ENCODE measurements at places on chromosomes 2 and 18.

- no peak for DNase-seq
These were observed 39.4 kb downstream of the HRH4 start for GRCh38 chr18:24499814-24500213.

DNA sequence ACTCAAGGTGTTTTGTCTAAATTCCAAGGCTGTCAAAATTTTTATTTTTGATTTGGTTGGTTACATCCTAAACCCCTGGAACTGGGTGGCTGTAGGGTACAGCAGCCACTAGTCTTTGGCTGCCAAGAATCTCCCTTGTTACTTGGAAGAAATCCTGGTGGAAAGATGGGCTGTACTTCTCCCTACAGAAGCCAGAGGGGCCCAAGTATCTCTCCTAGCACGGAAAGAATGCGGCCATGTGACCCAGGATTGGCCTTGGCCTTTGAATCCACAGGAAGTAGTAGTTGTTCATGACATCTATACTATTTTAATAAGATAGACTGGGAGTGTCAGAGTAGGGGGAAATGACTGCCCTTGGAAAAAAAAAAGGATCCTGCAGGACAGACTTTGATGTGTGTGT lies 54.4 kb upstream of the MYO3B start:
- no peak for DNase-seq

DNA sequence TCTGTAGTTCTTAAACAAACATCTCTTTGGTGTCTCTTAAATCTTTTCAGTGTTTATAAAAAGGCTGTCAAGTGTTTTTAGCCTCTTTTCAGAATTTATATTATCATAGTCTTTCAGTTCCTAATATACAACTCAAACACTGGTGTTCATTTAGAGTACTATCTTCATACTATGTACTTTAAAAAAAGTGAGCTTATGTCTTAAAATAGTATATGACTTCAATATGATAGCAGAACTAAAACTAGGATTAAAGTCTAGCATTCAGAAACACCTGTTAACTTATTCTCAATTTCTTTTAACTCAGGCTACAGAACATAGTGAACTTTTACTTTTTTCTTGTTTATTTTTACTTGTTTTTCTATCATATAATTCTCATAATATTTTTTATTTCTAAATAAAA lies 14.7 kb upstream of the IKZF2 start:
- no peak for DNase-seq

- DNase-seq, result no peak
These were observed 27.3 kb downstream of the CYB5A start for GRCh38 chr18:74264303-74265020.

GRCh38 chr2:191867507-191867847 lies 20.6 kb upstream of the CAVIN2 start:
- DNase-seq, result no peak

GRCh38 chr18:73461780-73462059 lies 593.9 kb upstream of the NETO1 start:
- no peak for DNase-seq

DNA sequence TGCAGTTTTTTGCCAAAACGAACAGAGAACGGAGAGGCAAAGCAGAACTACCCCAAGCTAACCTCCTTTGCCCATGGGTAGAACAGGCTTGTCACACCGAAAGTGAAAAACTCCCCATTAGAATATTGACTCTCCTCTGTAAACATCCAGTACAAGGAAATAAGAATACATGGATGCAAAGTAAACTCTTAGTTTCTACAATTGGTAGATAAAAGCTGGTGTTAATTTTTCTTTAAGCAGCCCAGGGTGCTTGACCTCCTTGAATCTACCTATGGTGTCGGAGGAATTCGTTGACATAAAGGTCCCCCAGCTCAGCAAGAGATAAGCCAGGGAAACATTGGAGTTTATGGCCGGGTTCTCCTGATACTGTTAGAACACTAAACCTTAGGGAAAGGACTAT lies 48.4 kb upstream of the DSG1 start:
- DNase-seq, result no peak

DNA sequence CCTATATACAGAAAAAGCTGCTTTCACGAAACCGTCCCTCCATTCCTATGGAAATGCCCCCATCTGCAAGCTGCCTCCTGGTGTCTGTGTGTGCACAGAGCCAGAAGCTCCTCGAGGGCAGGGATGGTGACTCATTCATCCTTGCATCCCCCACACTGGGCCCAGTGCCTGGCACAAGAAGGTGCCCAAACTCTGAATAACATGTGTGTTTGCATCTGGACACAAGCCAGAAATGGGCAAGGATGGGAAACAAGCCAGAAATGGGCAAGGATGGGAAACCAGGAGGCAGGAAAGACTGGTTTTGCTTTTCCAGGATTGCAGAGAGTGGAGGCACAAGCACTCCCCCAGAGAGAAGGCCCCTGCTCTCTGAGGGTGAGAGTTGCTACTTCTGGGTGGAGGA lies 313.9 kb downstream of the CELF4 start:
- no peak for DNase-seq

Data from MV-4-11 (cell line).